Spinal cord (tissue), 10 donors: ENCODE measurements at places on chromosomes 5 and 9. TPM values are rescaled to one million over a fixed set of nuclear protein-coding genes. Genes with fewer than 3 reads are reported as not detected.
A peak's percentile ranks its signal among the peaks of the same experiment; 100 is the strongest.

- peaks cover 37% of the 10 kb centered on the region for H3K36me3 ChIP-seq
- H3K4me1 ChIP-seq = peaks cover 24% of the 10 kb centered on the region
- H3K27me3 ChIP-seq = no peaks in the 10 kb centered on the region
- DNase-seq = no peak
- H3K4me3 ChIP-seq = no peak overlapping the region
Observed at GRCh38 chr5:138389332-138389731, 36.8 kb downstream of the KDM3B start.

- H3K4me3 ChIP-seq = no peak overlapping the region
- no peak overlapping the region for H3K27ac ChIP-seq
- DNase-seq = no peak
- no peaks in the 10 kb centered on the region for H3K27me3 ChIP-seq
- H3K36me3 ChIP-seq = no peaks in the 10 kb centered on the region
Observed at GRCh38 chr5:14662721-14663260, 1.7 kb upstream of the OTULIN start.

GRCh38 chr5:149959406-149960236 lies 937 bp upstream of the SLC26A2 start:
- no peaks in the 10 kb centered on the region for H3K27me3 ChIP-seq
- peak overlapping the region; percentile 84 for H3K27ac ChIP-seq
- H3K4me1 ChIP-seq = peaks cover 15% of the 10 kb centered on the region
- H3K36me3 ChIP-seq = no peaks in the 10 kb centered on the region

- H3K27me3 ChIP-seq = no peaks in the 10 kb centered on the region
- H3K4me3 ChIP-seq = no peak overlapping the region
- DNase-seq = no peak
- H3K36me3 ChIP-seq = no peaks in the 10 kb centered on the region
Observed at GRCh38 chr9:93904649-93905472, 50.3 kb downstream of the BARX1 start.

GRCh38 chr9:78811622-78812276 lies 514.8 kb downstream of the PSAT1 start:
- peaks cover 4% of the 10 kb centered on the region for H3K4me1 ChIP-seq
- H3K27me3 ChIP-seq = no peaks in the 10 kb centered on the region
- no peak for DNase-seq
- no peak overlapping the region for H3K4me3 ChIP-seq

GRCh38 chr9:104177003-104177611 lies 83.0 kb downstream of the SMC2 start:
- H3K27ac ChIP-seq = no peak overlapping the region
- H3K27me3 ChIP-seq = no peaks in the 10 kb centered on the region
- H3K4me3 ChIP-seq = no peak overlapping the region
- H3K4me1 ChIP-seq = no peaks in the 10 kb centered on the region

Gene CCDC183
- 3.0 TPM for total RNA-seq
